ENCODE measurements at places on chromosomes 4 and X.

- DNase-seq, result peak; percentile 2
These were observed 5.1 kb upstream of the SFRP2 start for GRCh38 chr4:153794006-153794405.

DNA sequence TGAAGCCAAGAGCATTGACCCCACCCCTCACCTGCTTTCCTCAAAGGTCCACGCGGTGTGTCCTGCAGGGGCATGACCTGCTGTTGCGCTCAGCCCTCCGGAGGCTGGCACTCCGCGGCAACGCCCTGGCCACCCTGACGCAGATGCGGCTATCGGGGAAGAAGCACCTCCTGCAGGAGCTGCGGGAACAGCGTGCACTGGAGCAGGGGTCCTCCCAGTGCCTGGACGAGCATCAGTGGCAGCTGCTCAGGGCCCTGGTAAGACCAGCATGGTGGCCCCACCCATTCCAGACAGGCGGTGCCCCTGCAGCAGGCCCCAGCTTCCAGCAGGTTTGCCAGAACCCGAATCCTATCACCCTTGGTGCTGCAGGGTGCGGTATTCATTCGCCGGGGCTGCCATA lies 86.0 kb downstream of the EVC start:
- no peak for DNase-seq

GRCh38 chrX:13990126-13990800 lies 39.4 kb downstream of the GEMIN8 start:
- no peak for DNase-seq

DNA sequence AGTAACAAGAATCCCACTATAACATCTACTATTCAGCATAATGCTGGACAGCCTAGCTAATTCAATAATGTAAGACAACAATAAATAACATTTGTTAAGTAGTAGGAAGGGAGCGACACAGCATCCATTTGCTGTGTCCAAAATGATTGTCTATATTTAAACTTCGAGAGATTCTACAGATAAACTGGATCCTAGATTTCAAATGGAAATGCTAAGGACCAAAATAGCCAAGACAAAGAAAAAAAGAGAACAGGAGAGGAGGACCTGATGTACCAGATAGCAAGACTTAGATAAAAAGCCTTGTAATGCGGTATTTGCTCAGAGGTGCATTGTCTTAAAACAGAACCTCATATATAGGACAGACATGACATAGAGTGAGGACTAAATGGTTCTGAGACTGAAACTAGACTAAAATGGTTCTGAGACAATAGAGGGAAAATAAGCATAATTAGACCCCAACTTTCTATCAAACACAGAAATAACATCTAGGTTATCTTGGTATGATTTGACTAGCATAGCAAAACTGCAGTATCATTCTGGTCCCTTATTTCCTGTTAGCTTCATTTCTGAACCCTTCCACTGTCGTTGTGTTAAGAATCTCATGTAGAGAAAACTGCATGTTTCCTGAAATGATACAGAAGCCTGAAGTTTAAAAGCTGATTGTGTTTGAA lies 3.8 kb downstream of the HPGDS start:
- no peak for DNase-seq

DNA sequence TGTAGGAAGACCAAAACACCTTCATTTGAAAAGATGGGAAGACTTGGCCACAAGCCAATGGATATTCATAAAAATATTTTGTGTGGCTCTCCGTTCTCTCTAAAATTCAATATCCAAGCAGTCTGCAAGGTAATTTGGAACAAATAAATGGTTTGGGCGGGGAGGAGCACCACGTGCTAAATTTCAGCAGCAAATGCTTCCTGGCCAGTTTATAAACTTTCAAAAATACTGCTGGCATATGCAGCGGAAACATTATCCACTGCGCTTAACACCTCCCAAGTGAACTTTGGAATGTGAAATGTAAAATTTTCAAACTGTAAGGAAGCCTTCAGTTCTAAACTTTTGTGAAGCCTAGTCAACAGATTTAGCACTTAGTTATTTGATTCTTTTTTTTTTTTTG lies 191.0 kb downstream of the NSUN7 start:
- no peak for DNase-seq

DNA sequence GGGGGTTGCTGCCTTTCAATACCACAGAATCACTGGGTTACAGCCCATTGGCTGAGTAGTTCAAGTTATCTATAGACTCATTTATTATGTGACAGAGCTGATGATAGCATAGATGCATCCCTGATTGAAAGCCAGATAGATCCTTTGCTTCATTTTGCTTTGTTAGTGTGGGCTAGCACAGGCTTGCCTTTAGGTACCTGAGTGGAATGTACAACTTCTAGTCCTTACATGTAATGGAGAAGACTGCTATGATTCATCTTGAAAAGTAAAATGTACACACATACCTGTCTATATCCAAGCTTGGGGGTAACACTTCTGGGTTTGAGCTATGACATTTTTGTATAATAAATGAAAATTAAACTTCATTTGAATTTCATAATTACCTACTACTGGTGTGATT lies 226.0 kb upstream of the FTHL17 start:
- no peak for DNase-seq

DNA sequence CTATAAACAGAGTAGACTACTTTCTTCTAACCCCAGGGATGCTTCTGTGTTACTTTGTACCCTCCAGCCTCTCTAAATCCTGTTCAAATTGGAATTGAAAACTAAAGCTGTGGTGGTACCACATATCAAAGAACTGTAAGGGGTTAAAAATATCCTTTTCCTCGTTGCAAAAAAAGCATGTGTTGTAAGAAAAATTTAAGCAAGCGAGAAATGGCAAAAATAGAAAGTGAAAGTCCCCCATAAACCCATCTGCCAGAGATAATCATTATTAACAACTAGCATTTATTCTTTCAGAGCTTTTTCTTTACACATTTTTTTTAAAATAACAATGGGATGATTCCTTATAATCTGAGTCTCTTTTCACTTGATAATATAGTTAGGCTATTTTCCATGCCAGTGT lies 40.6 kb downstream of the TMEM164 start:
- DNase-seq, result no peak

DNA sequence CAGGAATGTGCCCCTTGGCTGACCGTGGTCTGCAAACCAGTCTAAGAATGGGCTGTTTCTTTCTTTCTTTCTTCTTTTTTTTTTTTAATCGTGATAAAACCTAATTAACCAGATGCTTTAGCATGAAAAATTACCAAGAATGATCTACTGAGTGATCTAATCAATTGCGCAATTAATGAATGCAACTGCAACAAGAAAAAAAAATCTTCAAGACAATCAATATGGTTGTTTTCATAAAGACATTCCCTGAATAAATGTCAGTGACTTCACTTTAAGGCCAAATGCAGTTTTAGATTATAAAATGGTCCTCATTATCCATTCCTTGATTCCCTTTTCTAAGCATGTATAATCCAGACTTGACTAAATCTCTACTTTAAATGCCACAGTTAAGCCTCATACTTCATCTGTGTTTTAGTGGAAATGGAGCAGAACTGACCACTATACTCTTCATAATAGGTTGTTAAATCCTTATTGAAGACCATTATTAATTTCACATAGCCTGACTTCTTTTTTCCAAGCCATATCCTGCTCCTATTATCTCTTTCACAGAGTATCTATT lies 51.6 kb upstream of the SETD7 start:
- DNase-seq, result no peak

- DNase-seq, result no peak
These were observed 33.7 kb upstream of the LIMCH1 start for GRCh38 chr4:41504167-41504818.

GRCh38 chr4:168598191-168598590 lies 101.3 kb downstream of the PALLD start:
- no peak for DNase-seq

GRCh38 chr4:98564852-98565251 lies 93.6 kb downstream of the TSPAN5 start:
- DNase-seq, result no peak

DNA sequence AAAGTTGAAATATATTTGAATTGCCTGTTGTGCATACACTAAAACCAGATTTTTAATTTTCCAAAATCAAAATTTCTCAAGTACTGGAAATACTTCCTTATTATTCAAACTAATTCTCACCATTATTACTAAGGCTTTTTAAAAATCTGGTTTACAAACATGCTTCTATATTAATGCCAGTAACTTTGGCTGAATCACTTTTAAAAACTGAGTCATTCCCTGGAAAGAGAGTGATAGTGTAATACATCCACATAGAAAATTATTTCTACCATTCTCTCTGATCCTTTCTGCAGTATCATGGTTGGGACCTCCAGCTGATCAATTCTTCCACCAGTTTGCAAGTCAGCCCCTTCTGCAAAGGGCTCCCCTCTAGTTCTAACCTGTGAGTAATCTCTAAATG lies 165.3 kb upstream of the FAM241A start:
- no peak for DNase-seq

- DNase-seq, result peak; percentile 42
These were observed 6.0 kb downstream of the HMGN5 start for GRCh38 chrX:81195712-81196111.

DNA sequence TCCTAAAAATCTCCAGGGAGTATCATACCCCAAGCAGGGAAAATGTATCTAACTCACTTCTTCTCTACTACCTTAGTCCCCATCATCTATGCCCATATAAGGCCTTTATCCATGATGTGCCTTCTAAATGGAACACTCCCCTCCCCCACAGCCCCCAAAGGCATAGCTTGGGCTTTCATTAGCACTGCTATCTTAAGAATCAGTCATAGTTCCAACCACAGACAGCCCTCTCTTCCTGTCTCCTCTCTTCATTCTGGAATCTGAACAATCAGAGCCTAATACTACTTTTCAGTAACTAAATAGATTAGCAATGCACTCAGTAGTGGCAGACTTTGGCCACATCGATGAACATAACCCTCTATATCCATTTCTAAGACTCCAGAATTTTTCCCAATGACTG lies 313.2 kb upstream of the DKK2 start:
- DNase-seq, result no peak

GRCh38 chrX:120690344-120690743 lies 60.5 kb upstream of the C1GALT1C1 start:
- DNase-seq, result no peak

DNA sequence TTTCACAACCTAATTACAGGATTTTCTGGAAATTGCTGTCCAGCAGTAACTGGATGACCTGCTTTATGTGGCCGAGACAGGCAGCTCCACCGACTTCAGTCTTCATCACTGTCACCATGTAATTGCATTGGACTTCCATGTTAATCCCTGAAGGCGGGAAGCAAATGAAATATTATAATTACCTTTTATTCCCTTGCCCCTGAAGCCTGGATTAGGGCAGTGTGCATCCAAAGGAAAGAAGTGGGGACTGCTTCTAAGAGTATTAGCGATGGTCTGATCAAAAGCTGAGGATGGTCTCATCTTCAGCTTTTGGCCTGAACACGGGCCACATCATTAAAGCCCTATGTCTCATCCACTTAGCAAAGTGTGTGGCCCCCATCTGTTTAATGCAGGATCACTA lies 311.6 kb upstream of the GALNT7 start:
- no peak for DNase-seq

DNA sequence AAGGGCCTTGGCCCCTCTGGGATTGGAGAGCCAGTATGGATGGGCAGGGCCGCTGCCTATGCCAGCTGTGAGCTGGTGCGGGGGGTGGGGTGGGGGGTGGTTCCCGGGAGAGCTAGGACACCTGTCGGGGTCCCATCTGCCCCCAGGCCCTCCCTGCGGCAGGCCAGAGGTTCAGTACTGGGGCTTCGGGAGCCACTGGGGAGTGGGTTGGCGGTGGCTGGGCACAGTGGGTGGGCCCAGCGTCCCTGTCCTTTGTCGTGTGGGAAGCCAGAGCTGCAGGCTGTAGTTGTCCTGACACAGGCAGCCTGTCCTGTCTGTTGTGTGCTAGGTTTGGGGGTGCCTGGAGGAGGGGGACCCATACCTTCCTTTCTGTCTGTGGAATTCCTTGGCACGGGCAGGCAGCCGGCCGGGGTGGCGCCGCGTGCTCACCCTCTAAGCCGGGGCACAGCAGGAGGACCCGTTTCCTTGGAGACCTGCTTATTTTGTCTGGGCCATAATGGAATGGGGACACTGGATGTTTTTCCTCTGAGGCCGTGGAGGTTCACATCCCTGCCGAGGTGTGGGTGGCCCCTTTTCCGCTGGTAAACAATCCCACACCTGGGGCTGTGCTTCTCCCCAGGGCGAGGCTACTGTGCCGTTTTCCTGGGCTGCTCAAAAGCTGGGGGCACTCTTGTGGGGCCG lies 14.8 kb downstream of the DOK7 start:
- DNase-seq, result no peak

GRCh38 chr4:142901166-142901662 lies 55.1 kb upstream of the INPP4B start:
- DNase-seq, result no peak

GRCh38 chr4:137307806-137308205 lies 224.5 kb downstream of the PCDH18 start:
- DNase-seq, result no peak

GRCh38 chr4:41154010-41154813 lies 60.1 kb downstream of the APBB2 start:
- no peak for DNase-seq

- DNase-seq, result no peak
These were observed 8.0 kb downstream of the IGFBP7 start for GRCh38 chr4:57102050-57102624.

DNA sequence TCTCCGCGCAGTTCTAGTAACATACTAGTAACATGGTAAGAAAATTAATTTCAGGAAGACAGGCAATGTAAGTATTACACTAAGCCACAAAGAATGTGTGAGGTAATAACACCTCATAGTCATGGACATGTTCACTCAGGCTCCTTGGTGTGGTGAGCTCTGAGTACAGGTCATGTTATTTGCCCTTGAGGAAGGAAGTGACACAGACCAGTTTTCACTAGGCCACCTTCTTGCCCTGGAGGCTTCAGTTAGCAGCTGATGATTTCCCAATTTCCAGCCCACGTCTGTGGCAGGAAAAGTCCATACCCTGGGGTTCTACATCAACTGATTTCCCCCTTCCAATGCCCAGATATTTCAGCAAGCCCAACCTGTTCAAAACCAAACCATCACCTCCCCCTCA lies 6.7 kb downstream of the APOO start:
- DNase-seq, result peak; percentile 80

GRCh38 chr4:145533001-145533400 lies 51.3 kb downstream of the SMAD1 start:
- no peak for DNase-seq

DNA sequence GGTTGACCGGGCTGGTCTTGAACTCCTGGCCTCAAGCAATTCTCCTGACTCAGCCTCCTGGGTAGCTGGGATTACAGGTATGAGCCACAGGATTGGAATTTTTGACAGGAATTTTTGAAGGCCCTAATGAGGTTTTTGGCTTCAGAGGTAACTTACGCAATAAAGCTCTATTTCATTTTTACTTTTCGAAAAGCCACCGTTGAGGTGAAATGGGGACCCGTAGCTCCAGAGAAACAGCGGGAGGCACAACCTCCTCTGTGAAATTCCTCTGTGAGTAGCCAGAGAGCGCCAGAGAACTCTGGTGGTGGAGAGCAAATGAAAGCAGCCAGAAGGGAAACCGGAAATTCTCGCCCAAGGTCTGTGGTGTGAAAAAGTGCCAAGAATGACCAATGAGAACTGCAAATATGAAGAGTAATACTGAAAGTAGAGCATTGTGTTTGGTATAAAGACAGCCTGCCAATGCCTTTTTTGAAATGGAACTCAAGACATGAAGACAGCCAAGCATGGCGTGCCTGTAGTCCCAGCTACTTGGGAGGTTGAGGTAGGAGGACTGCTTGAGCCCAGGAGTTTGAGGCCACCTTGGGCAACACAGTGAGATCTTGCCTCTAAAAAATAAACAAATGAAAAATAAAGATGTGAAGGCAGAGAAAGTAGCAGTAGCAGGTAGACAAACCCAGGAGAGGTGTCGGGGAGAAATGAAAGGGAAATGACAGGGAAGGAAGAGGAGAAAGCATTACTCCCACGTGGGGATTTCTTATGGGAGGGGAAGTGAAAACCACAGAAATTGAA lies 33.0 kb upstream of the TMEM131L start:
- peak; percentile 20 for DNase-seq

- DNase-seq, result no peak
These were observed 171.5 kb upstream of the EDNRA start for GRCh38 chr4:147309434-147309833.
